ENCODE measurements at places on chromosomes 11 and 22. TPM values are rescaled to one million over a fixed set of nuclear protein-coding genes. Genes with fewer than 3 reads are reported as not detected.

ART5 gene
- 0.27 TPM for total RNA-seq

GRCh38 chr11:30445056-30445455 is 122.2 kb downstream of the ARL14EP start:
- no peak for DNase-seq

- DNase-seq, result peak; percentile 45
Measured at GRCh38 chr11:2276280-2277007, 6.1 kb upstream of the ASCL2 start.

DNA sequence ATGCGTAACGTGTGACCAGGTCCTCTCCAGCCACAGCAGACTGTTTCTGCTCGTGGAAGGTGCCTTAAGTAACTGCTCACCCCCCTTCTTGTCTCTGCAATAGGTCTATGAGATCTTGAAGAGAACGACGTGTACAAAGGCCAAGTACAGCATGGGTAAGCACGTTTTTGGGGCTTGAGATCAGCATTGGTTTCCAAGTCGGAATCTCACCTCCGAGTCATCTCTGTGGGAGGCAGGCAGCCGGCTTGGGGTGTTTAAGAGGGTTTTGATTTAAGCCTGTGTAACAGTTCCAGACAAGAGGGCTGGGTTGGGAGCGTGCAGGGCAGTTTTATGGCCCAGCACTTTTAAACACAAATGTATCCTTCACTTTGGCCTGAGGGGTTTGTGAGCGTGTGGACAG is 30.1 kb downstream of the ANO1 start:
- no peak for DNase-seq
